ENCODE measurements at places on chromosomes 16 and 17.

- DNase-seq, result no peak
Observed at GRCh38 chr17:47800686-47801085, 20.9 kb downstream of the OSBPL7 start.

- no peak for DNase-seq
Observed at GRCh38 chr16:50293994-50294855, 27.9 kb downstream of the ADCY7 start.

DNA sequence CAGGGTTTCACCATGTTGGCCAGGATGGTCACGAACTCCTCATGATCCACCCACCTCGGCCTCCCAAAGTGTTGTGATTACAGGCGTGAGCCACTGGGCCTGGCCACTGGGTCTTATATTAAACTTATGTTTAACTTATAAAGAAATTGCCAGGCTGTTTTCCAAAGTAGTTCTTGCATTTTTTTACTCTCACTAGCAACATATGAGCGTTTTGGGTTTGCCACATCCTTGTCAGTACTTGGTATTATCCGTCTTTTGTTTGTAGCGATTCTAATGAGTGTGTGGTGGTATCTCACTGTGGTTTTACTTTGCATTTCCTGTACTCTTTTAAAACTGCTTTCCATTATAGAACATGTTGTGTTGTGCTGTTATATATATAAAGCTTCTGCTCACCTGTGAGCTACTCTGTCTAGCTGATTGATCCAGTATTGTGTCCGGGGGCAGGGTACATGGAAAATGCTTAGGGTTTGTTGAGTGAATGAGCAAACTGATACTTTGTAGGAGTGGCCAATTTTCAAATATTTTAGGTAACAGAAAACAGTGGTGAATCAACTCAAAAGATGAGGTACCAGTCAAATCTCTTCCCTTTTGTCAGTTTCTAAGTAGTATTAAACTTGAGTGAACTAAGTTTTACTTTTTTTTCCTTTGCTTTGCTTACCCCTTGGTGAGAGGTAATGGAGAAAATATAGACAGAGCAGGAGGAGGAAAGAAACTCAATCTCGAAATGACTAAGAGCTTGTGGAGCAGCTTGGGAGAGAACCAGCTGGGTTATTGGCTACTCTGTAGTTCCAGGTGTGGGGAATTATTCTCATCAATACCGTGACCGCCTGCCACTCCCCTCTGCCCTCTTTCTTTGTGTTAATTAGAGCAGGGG is 75.8 kb downstream of the PITPNC1 start:
- no peak for DNase-seq

GRCh38 chr17:75749545-75750389 is 15.2 kb downstream of the GALK1 start:
- DNase-seq, result peak; percentile 80

- no peak for DNase-seq
Observed at GRCh38 chr16:69660166-69660565, 66.2 kb downstream of the NQO1 start.

GRCh38 chr17:68468334-68468733 is 11.0 kb upstream of the WIPI1 start:
- DNase-seq, result no peak

DNA sequence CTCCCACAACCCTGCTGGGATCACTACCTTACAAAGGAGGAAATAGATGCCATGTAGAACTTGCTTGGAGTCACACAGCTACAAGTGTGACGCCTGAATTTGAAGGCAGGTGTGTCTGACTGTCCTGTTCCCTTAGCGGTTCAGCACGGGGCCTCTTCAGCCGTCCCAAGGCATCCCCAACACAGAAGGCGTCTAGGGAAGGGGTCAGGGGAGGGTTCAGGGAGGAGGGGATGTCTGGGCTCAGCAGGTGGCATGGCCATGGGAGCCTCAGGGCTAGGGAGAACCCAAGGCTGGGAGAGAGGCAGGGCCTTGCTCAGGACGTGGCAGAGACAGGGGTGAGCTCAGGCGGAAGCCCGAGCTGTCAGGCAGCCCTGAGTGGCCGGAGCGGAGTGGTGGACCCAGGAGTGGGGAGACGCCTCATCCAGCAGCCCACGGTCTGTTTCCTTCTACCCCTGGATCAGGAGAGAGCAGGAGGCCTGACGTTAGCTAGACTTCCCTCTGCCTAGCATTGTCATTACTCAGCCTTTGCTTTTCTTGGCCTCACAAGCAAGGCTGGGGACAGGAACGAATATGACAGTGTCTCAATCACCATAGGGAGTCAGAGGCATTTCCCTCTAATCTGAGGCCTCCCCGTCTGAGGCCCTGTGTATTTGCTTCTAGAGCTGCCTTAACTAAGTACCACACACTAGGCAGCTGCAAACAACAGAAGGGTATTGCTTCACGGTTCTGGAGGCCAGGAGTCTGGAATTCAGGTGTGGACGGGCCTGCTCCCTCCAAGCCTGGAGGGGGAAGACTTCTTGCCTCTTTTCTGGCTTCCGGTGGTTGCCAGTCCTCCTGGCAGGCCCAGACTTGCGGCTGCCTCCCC is 31.3 kb upstream of the ANKRD40CL start:
- DNase-seq, result no peak

DNA sequence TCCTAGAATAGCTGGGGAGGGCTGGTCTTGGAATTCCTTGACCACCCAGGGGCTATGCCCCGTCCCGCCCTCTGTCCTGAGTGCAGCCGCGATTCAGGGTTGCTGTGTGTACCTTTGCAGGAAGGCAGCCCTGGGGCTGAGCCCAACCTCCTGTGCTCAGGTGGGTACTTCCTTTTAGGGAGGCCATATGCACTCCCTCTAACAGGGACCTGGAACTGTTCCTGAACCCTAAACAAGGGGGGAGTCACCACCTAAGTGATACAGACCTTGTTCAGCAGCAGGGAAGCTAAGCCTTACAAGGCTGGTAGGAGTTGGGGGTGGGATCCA is 24.6 kb downstream of the LLGL2 start:
- no peak for DNase-seq

DNA sequence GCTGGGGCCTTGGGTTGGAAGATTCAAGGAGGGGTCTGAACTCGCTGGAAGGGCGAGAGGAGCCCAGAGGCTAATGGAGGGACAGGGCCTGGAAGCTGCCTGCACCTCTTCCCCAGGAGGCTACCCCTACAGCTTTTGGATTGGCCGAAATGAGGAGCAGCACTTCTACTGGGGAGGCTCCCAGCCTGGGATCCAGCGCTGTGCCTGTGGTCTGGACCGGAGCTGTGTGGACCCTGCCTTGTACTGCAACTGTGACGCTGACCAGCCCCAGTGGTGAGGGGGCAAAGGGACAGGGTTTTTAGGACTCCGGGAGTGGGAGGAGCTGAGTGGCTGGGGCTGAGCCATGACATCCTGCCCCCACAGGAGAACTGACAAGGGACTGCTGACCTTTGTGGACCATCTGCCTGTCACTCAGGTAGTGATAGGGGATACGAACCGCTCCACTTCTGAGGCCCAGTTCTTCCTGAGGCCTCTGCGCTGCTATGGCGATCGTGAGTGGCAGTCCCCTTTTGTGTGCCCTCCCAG is 8.8 kb downstream of the CNTNAP1 start:
- DNase-seq, result no peak

DNA sequence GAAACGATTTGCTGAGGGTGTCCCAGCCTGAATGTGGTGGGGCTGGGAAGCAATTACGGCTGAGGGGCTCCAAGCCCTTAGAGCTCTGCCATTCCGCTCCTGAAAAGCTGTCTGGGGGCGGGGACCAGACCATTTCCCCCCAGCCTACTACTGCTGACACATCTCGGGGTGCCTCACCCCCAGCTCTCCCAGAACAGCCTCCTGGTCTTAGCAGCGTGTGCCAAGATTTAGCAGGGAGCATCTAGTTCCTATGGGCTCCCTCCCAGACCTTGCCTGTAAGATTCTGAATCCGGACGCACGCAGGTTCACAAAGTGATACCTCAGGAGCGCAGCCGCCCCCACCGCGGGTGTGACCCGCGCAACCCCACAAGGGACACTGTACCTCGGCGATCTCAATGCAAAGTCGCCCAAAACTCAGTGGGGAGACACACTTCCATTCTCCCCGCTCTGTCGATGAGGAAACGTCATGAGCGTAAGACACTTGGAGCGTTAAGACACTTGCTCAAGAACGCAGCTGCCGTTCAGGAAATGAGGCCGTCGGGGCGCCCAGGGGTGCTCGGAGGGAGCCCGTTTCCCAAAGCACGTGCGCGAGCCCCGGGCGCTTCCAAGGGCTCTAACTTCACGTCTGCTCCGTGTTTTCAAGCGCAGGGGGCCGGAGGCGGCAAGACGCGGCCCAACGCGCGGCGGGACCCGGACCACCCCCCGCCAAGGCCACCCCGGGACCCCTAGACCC is 629 bp downstream of the GEMIN4 start:
- peak; percentile 31 for DNase-seq

DNA sequence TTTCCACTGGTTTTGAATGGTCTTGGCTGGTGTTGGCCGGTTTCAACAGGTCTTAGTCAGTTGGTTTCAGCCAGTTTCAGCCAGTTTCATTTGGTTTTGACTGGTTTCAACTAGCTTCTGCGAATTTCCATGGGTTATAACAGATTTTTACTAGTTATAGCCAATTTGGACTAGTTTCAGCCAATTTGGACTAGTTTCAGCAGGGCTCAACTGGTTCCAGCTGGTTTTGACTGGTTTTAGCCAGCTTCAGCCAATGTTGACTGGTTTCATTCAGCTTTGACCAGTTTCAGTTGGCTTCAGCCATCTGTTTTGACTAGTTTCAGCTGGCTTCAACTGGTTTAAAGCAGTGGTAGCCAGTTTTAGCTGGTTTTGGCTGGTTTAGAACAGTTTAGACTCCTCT is 432.6 kb downstream of the UTP18 start:
- no peak for DNase-seq

GRCh38 chr16:82954224-82954929 is 327.6 kb downstream of the CDH13 start:
- DNase-seq, result no peak

GRCh38 chr16:67370661-67371060 is 22.6 kb downstream of the TPPP3 start:
- no peak for DNase-seq

GRCh38 chr17:73278465-73279453 is 17.1 kb upstream of the CPSF4L start:
- no peak for DNase-seq

GRCh38 chr16:20866145-20866772 is 33.9 kb downstream of the DCUN1D3 start:
- DNase-seq, result no peak

DNA sequence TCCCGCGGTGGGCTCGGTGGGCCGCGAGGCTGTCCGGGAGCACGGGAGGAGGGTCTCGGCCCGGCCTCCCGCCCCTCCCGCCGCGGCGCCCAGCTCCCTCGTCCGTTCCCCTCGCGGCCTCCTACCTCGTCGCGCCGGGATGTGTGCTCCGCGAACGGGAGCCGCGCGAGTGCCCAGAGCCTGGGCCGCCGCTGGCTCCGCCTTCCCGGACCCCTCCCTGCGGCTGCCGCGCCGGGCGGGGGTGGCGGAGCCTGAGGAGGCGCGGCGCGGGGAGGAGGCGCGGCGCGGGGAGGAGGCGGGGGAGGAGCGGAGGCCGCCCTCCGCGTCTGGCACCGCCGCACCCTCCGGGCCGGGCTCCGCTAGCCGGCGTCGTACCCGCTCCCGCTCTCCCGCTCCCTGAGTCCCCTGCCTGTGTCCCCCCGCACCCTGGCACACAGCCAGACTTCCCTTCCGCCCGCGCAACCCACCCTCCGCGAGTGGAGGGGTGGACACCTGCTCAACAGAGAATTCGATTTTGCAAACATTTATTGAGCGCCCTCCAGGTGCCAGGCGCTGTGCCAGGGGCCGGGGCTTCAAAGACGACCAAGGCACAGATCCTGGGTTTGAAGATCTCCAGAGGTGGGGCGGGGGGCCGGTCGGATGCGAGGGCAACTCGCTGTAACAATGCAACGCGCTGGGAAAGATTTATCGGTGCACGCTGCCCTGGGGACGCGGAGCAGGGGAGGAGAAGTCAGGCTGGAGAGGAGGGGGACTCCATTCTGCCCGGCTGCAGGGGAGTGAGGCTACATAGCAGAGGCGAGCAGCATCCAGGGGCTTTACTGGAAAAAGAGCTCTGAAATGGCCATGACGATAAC is at the start of gene MPP3:
Gene MPP3, minus strand, starts transcription at position 171 of the 854 bp plus-strand sequence. CDS start 1,240 bp downstream, outside the sequence.
- DNase-seq, result peak; percentile 20

GRCh38 chr16:85335584-85336491 is 223.6 kb upstream of the CIBAR2 start:
- DNase-seq, result no peak

DNA sequence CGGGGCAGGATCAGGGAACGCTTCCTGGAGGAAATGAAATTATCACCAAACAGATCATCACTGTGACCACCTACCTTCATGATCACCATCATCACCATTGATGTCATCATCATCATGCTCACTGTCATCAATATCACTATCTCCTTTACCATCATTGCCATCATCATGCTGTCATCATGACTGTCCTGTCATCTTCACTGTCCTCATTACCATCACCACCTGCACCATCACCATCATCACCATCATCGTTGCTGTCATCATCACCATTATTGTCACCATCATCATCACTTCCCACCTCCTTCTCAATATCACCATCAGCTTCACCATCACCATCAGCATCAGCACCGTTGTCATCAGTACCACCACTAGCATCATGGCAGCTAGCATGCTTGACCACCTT is 65.3 kb downstream of the NTN1 start:
- no peak for DNase-seq

GRCh38 chr17:45876539-45876938 is 17.8 kb upstream of the MAPT start:
- DNase-seq, result no peak

- no peak for DNase-seq
Observed at GRCh38 chr16:81492965-81493754, 48.6 kb downstream of the CMIP start.

DNA sequence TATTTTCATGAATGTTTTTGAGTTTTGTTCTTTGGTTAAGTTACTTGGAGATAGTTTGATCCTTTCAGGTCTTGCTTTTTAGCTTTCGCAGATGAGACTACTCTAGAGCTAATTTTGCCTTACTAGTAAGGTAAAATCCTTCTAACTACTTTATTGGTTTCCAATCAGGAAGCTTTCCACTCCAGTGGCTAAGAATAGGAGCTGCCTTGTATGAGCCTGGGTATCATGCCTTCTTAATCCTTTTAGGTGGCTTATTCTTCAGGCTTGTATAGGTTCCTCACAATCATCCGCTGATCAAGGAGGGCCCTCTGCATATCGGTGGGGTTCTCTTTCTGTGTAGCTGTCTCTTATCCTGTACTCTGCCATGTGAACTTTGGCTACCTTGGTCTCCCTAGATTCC is 53.7 kb downstream of the MAP2K4 start:
- DNase-seq, result no peak

DNA sequence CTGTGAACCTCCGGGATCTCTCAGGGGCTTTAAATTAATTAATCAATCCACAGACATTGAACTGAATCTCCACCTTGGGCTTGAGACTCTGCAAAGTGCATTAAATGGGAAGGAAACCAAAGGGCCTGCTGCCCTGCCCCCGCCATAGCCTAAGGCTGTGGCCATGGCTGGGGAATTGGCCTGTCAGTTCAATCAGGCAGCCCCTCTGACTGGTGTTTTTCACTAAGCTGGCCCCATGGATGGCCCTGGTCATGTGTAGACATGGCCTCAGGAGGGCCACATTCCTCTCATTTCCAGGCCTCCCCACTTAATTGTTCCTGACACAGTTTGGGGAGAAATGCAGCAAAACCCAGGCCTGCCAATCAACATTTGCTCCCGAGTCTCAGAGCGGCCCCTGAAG is 499.8 kb downstream of the WWOX start:
- DNase-seq, result no peak

- no peak for DNase-seq
Observed at GRCh38 chr17:73906896-73907870, 262.9 kb upstream of the SDK2 start.
